ENCODE measurements at places on chromosomes 5 and 9. TPM values are rescaled to one million over a fixed set of nuclear protein-coding genes. Genes with fewer than 3 reads are reported as not detected.

The DHX29 gene
- total RNA-seq, result 16.7 TPM

The AK8 gene
- total RNA-seq, result 0.39 TPM

The SLC34A3 gene
- not detected for total RNA-seq

The SEMA5A gene
- not detected for total RNA-seq

The PKD2L2 gene
- not detected for total RNA-seq

The SGCD gene
- total RNA-seq, result not detected

The PCDH1 gene
- total RNA-seq, result not detected

The PCDHGA6 gene
- 0.08 TPM for total RNA-seq

The BAAT gene
- total RNA-seq, result not detected

The ZNF366 gene
- not detected for total RNA-seq

The LVRN gene
- not detected for total RNA-seq

The SCAMP1 gene
- total RNA-seq, result 13.5 TPM

The MEIKIN gene
- not detected for total RNA-seq

The TTF1 gene
- total RNA-seq, result 35.1 TPM

The SPINK13 gene
- total RNA-seq, result not detected

The C5orf52 gene
- total RNA-seq, result not detected

The CTXN3 gene
- total RNA-seq, result not detected

The LRRC70 gene
- total RNA-seq, result 0.97 TPM

The PELO gene
- 22.9 TPM for total RNA-seq

The C5orf58 gene
- total RNA-seq, result not detected

The LPAR1 gene
- total RNA-seq, result not detected

The FBXL7 gene
- total RNA-seq, result not detected

The CNTNAP3B gene
- total RNA-seq, result not detected

The MELK gene
- total RNA-seq, result 73.4 TPM

The PIP5K1B gene
- 0.13 TPM for total RNA-seq

The ADRA1B gene
- not detected for total RNA-seq

The CDC14B gene
- 0.23 TPM for total RNA-seq

The CATSPER3 gene
- total RNA-seq, result 0.68 TPM

The PRDM9 gene
- total RNA-seq, result not detected

The IFNA14 gene
- total RNA-seq, result not detected

The IFNA13 gene
- total RNA-seq, result not detected

The CARD9 gene
- total RNA-seq, result 1.4 TPM

The NUTM2G gene
- total RNA-seq, result not detected

The IL4 gene
- not detected for total RNA-seq

The PTGER4 gene
- total RNA-seq, result 50.8 TPM

The OTP gene
- total RNA-seq, result not detected

The GABRP gene
- not detected for total RNA-seq

The CYSRT1 gene
- total RNA-seq, result 0.42 TPM

The GPR150 gene
- total RNA-seq, result 0.83 TPM

The TSSK1B gene
- total RNA-seq, result not detected

The FANCC gene
- total RNA-seq, result 18.2 TPM

The FSD1L gene
- total RNA-seq, result 8.3 TPM

The XRCC4 gene
- 12.6 TPM for total RNA-seq

The TNFSF8 gene
- total RNA-seq, result 55.3 TPM

The NTRK2 gene
- 0.05 TPM for total RNA-seq

The ZCCHC9 gene
- 33.2 TPM for total RNA-seq

The SAPCD2 gene
- 57.0 TPM for total RNA-seq

The SLC6A19 gene
- total RNA-seq, result not detected

The MPDZ gene
- total RNA-seq, result not detected

The ICE1 gene
- 30.2 TPM for total RNA-seq

The ADAMTS6 gene
- 3.4 TPM for total RNA-seq

The LCNL1 gene
- total RNA-seq, result not detected

The ECSCR gene
- total RNA-seq, result not detected

Data from activated CD8-positive, alpha-beta T cell treated with anti-CD3 and anti-CD28 coated beads, Interleukin-2, amount 10 ng/mL, durations not matched to agents 7 days and 5 days (primary cell).